ENCODE measurements at places on chromosomes 12 and 14.
A peak's percentile ranks its signal among the peaks of the same experiment; 100 is the strongest.

GRCh38 chr12:23098517-23098916 is 473.5 kb downstream of the ETNK1 start:
- DNase-seq, result no peak

DNA sequence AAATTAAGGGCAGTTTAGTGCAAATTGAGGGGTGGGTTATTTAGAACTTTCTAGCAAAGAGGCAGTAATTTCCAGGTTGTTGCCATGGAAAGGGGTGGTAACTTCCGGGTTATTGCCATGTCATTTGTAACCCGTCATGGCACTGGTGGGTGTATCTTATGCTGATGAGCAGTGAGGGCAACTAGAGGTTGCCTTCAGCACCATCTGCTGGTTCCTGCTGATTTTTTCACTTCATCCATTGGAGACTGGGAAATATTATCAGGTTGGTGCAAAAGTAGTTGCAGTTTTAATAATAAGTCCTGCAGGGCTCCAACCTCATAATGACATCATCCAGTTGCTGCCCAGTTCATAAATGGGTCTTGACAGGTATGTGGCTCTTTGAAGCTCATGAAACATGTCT is 24.4 kb upstream of the SERPINA4 start:
- DNase-seq, result peak; percentile 8

DNA sequence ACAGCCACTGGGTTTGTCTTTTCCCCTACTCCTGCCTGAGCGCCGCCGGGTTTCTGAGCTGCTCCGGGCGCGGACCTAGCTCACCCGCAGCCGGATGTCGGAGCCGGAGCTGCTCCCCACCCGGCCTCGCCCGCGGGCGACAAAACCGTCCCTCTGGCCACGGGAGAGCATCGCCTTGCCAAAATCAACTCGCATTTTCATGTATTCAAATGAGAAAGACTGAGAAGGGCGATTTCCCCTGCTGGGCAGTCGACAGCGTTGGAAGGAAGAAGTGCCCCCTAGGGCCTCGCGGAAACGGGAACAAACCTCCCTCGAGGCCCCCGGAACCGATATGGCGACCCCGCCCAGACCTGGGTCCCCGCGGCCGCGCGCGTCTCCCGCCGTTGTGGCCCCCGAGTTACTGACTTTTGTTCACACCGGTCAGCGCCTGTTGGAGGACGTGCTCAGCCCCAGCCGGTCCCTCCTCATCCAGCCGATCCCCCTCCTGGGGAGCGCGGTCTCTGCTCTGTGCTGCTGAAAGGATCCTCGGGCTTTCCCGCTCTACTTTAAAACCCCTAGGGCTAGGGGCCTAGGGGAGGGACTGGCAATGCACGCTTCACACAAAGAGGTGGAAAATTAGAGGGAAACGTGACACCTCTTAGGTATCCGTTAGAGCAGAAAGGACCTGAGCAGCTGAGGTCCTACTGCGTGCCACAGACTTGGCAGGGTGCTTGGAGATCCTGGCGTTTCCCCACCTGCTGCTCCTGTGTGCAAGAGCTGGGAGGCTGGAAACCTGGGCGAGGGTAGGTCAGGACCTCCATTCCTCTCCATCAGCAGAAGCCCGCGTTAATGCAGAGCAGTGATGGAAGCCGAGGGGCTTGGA is 4.3 kb downstream of the TTC6 start:
- DNase-seq, result no peak

- no peak for DNase-seq
Measured at GRCh38 chr14:100049220-100049619, 16.0 kb upstream of the EVL start.

GRCh38 chr12:84412226-84412625 is 500.4 kb downstream of the SLC6A15 start:
- no peak for DNase-seq

DNA sequence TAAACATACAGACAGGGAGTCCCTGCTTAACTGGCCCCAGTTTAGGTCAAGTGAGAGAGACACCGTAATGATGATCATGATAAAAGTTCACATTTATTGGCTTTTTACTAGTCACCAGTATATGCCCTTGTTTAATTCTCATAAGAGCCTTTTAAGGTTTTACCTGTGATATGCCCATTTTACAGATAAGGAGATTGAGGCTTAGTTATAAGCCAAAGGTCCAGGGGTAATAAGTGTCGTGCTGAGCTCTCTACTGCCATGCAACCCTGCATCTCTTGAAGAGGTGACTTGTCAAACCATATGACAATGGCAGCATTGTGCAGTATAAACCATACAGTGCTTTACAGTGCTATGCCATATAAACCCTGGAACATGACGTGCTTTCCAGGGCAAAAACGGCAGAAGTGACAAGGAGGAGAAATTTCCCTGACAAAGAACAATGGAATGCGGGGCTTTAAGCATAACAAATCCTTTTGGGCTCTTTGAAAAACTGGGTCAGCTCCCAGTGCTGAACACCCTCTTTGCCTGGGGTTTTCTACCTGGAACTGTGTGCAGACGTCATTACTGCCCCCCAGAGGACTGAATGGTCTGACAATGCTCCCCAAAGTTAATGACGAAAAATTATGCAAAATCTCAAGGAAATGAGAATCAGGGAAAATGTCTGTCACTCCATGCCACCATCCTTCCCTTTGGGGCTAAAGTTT is 59.7 kb upstream of the C14orf132 start:
- no peak for DNase-seq

GRCh38 chr12:53501615-53502181 is 615 bp downstream of the TARBP2 start:
- no peak for DNase-seq

- no peak for DNase-seq
Measured at GRCh38 chr12:3142386-3142785, 65.2 kb downstream of the TSPAN9 start.

GRCh38 chr12:90859591-90859990 is 95.4 kb downstream of the CCER1 start:
- no peak for DNase-seq

- no peak for DNase-seq
Measured at GRCh38 chr14:63192085-63192484, 12.2 kb upstream of the RHOJ start.

DNA sequence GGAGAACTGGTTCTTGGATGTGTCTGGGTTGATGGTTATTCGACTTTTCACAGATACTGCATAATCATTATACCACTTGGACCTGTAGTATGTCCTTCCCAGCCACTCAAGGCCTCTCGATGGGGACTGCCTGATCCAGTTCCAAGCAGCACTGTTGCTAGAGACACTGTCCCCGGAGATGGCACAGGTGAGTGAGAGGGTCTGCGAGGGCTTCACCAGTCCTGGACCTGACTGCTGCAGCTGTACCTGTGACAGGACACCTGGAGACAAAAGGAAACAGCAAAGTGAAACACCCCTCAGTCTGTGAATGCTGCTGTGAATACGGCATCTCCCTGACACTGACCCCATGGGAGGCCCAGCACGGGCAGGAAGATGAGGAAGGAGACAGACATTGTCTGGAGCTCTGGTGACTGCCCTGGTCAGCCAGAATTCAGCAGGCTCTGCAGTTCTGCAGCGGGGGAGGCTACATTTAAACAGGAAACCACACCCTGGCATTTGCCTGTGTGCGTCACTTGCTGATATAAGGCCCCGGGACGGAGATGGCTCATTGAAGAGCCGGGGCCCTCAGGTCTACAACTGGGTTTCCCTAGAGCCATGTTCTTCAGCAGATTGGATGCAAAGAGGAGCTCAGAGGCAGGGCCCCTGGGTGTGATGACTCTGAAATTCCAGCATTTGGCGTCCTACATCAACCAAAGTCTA is 413.6 kb downstream of the TMEM121 start:
- peak; percentile 78 for DNase-seq

- no peak for DNase-seq
Measured at GRCh38 chr12:127270193-127270592, 996.8 kb upstream of the TMEM132C start.

GRCh38 chr14:89603938-89604480 is 187.0 kb upstream of the FOXN3 start:
- DNase-seq, result no peak

DNA sequence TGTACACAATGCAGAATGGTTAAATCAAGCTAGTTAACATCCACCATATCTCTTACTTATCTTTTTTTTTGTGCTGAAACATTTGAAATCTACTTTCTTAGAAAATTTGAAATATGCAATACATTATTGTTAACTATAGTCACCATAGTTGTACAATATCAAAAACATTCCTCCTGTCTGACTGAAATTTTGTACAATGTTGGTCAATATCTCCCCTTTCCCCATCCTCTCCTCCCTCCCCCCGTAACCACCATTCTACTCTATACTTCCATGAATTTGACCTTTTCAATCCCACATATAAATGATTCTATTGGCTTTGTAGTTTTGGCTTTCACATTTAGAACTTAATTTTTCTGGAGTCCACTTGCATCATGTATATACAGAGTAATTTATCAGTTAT is 63.5 kb upstream of the DCD start:
- DNase-seq, result no peak

DNA sequence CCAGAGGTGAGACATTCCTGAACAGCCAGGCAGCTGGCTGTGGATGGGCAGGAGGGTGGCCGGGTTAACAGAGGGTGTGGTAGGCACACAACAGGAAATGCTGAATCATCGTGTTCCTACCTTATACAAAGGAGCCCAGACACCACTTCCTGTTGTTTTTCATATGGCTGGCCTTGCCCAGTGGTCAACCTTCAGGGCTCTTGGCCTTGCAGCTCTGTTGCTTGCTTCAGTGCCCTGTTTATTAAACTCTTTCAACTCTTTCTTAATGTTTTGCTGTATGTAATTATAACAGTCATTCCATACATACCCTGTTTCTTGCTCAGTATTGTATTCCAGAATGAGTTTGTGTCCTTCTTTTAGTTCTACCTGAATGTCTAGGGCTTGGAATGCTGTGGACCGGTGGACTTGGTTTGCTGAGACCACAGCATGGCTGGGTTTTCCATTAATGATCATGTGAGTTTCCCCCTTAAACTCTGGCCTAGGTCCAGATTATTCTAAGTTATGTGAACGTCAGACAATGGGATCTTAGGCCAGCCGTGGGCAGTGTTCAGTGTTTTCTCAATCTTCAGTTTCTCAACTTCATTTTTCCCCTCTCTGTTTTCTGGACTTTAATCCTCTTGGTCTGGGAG is 11.9 kb downstream of the CFAP54 start:
- no peak for DNase-seq
